Gastroesophageal sphincter (tissue), 4 donors: ENCODE measurements at places on chromosomes 3 and 15. TPM values are rescaled to one million over a fixed set of nuclear protein-coding genes. Genes with fewer than 3 reads are reported as not detected.

Gene CFAP100
- total RNA-seq: not detected

DNA sequence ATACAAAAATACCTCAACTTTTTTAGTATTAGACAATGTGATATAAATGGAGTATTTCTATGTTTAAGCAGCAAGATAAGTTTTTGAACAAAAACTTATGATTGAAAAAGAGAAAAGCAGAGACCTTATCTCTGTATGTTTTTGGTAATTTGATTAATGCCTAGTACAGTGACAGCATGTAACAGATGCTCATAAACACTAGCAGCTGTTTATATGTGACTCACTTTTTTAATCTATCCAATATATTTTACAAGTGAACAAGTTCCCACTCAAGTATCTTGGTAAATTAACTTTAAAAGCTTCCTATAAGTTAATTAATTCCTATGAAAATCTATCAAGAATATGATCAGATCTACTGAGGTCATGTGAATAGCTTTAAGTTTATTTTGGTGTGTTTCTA, 55.1 kb downstream of the NGLY1 start:
- ATAC-seq: no peak

- ATAC-seq: no peak
Observed at GRCh38 chr3:31312400-31312799, 220.3 kb upstream of the STT3B start.

DNA sequence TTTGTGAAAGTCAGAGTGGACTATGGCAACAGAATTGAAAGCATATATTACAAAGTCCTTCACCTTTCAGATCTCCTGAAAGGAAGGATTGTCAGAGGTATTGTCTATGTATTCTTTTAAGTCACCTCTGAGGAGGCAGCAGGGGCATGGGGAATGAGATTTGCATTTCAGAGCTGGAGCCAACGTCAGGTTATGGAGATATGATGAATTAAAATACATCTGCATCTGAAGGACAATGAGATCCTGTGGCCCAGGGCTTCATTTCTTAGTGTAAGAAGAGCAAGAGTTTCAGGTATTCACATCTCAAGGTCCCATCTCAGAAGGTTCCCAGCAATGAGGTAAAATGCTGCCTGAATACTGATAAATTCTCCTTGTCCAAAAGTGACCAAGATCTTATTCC, 695.8 kb downstream of the TUSC7 start:
- ATAC-seq: no peak

Gene NMNAT3
- 9.6 TPM for total RNA-seq
